NCI-H460 (cell line): ENCODE measurements at places on chromosomes 6 and 20. TPM values are rescaled to one million over a fixed set of nuclear protein-coding genes. Genes with fewer than 3 reads are reported as not detected.

Gene ZNF341
- total RNA-seq, result 2.2 and 2.4 TPM in 2 replicates

- no peak for DNase-seq
These were observed 65.9 kb downstream of the CEBPB start for GRCh38 chr20:50256577-50256976.

Gene RSPH9
- total RNA-seq, result 0.42 and 0.61 TPM in 2 replicates

GRCh38 chr6:117906507-117906957 is 532 bp upstream of the SLC35F1 start:
- no peak for DNase-seq

GRCh38 chr6:56406276-56407269 is 159.2 kb upstream of the COL21A1 start:
- DNase-seq, result no peak

Gene TAP2
- 29.8 and 30.7 TPM in 2 replicates for total RNA-seq

Gene UST
- total RNA-seq, result 0.12 and 0.32 TPM in 2 replicates

Gene HDGFL1
- not detected in 2 replicates for total RNA-seq

Gene LY6G5C
- 0.95 and 1.3 TPM in 2 replicates for total RNA-seq

Gene PDSS2
- total RNA-seq, result 11.0 and 15.7 TPM in 2 replicates

DNA sequence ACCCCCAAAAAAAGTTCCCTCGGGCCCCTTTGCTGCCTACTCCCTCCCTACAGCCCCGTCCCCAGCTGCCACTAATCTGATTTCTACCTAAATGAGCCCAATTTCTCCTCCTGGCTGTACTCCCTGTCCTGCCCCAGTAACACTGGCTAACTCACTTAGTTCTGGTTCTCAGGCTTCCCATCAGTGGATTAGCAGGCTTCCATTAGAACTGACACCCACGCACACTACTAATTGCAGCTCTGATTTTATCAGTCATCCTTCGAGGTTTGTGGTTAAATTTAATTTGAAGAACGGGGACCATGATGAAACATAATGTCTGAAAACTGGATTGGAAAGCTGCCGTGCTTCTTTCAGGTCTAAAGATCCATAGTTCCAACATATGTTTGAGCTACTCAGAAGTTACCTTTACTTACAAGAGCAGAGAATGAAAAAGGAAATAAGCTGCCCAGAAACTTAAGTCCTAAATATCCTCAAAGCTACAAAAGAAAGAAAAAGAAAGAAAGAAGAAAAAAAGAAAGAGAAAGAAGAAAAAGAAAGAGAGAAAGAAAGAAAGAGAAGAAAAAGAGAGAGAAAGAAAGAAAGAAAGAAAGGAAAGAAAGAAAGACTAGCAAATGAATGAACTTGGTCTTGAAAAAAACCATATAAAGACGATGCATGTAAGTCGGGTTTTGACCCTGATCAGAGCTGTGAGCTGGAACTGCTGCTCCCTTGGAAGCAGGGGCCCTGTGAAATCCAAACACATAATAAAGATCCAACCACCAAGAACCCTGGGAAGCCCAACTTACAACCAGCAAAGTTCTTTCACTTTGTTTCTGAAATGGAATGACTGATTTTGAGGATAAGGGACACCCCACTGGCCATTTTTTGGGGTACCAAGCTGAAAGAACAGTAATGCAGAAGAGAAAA is 51.7 kb downstream of the CNKSR3 start:
- DNase-seq, result no peak
